Activated T-cell treated with anti-CD3 and anti-CD28 coated beads for 24 hours (primary cell): ENCODE measurements at places on chromosomes 5 and 9.

DNA sequence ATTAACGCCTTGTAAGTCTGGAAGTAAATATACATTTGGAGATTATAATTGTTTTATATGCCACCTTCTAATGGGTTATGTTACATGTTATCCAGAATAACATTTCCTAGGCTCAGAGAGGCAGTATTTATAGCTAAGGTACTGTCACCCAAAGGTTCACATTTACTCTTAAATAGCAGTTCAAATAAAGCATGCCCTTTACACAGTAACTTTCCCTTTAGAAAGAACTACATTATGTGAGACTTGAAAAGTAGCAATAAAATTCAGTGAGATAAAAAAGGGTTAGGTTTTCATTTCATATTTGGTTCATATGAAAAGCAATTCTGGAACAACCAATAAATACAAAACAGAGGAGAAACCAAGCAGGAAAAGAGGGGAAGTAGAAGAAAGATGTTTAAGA lies 35.1 kb downstream of the SKIC3 start:
- no peak for DNase-seq

- no peak for DNase-seq
Measured at GRCh38 chr9:111298731-111299598, 31.1 kb downstream of the OR2K2 start.

GRCh38 chr5:149747141-149747832 lies 17.2 kb downstream of the PPARGC1B start:
- DNase-seq = no peak

DNA sequence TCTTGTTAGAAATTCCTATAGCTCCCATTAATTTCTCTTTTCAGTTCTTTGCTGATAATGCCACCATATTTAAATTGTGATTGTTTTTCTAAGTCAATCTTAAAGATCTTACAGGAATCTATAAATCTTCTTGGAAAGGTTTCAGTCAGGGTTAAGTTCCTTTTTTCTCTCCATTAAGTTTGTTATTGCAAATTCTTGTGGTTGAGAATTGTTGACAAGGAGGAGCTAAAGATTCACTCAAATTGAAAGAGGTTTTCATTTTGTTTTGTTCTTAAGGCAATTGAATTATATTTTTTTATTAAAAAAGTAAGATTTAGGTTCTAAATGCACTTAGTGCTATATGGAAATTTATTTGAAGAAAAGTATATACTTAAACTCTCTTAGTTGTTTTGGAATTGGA lies 213.4 kb downstream of the PRR16 start:
- DNase-seq = no peak

DNA sequence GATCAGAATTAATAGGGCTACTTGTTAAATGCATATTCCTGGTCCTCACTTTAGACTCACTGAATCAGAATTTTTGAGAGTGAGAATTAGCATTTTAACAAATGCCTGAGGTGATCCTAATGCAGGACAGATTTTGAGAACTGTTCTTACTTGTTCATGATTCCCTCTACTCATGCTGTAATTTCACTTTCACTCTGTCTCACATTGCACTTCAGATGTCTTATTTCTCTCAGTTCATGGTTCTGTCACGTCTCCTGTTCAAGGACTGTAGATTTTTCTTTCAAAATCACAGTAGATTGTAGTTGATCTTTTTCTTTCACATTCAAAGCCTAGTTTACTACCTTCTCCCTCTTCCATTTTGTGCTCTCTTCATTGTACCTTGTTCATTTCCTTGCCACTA lies 54.3 kb downstream of the ADGRV1 start:
- no peak for DNase-seq

DNA sequence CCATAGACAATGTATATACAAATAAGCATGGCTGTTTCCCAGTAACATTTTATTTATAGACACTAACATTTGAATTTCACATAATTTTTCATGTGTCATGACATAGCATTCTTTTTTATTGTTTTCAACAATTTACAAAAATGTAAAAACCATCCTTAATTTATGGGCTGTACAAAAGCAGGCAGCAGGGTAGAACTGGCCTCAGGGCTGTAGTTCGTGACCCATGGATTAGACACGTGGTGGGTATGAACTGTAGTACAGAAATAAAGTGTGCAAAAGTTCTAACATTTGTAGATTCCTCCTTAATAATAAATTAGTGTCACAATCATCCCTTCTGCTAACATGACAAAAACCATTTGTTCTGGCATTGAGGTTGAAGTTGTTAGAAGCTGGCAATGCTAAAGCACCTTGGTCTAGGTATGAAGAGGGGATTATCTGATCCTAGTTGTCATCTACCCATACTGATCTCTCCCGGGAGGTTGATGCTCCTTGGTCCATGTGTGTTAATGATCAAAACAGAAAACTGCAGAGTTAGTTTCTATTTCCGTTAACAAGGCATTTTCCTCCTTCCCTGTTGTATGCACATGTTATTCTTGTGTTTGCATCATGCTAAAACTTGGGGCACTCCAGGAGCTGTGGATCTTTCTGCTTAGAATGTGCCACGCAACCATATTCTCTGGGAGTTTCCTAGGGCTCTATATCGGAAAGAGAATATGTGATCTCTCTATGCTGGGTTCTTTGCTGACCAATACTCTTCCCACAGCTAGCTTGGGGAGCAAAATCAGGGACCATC lies 917.6 kb downstream of the TLE1 start:
- no peak for DNase-seq

DNA sequence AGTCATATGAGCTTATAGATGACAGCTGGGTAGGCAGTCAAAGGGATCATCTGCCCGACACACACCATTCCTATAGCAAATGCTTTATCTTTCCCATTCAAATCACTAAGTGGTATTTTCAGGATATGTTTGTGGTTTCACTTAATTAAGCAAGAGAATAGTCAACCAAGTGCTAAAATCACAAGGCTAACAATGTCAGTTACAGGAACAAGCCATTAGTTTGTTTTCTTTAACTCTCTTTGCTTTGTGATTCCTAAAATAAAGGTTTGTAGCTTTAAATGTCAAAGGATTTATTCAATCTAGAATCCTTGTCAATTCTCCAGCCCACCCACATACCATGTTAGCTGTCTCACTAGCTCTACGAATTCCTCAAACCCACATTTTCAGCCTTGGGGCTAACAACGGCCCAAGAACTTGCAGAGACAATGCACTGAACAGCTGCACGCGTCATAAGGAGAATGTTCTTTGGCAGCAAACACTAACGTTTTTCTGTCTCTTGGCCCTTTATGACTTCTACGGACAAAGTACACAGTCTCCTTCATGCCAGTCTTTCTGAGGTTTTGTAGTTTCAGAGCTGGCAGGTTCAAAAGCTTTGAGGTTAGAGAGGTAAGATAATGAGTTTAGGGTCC lies 56.6 kb downstream of the ELAVL2 start:
- DNase-seq = no peak

DNA sequence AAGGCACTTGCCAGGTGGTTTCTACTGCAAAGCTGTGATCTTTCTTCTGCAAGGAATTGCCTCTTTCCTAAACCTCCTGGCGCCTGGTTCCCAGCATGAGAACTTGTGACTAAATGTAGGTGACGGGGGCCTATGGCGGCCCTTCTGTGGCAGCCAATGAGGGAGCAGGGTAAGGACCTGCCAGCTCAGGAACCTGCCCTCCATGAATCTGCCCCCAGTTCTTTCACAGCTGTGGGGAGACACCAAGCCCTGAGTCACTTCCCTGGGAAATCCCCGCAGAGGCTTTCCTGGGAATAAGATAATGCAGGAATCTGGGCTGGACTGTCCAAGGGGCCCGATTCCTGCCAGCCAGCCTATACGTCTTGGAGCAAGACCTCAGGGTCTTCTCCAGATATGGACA lies 56.7 kb upstream of the CTNNA1 start:
- DNase-seq = no peak

GRCh38 chr5:126513703-126514102 lies 81.3 kb downstream of the ALDH7A1 start:
- no peak for DNase-seq

GRCh38 chr5:14171621-14172020 lies 28.5 kb downstream of the TRIO start:
- DNase-seq = no peak

DNA sequence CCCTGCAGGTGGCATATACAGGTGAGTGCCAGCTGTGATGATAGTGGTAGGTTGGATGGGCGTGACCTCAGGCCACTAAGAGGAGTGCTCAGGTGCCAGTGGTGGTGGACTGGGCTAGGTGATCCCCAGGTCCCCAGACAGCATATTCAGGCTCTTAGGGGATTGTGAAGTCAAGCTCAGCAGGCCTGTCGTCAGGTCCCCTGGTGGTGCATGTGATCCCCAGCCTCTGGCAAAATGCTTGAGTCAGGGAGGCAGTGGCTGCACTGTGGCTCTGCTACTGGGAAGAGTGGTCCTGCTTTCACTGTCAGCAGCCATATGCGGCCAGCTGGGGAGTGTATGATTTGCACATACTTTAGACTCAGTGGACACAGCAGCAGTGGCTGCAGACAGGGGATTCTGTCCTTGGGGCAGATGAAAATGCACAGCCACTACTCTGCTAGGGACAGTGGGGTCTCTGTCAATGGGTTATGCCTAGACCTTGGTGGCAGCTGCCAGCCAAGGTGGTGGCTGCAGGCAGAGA lies 31.6 kb upstream of the CTSL start:
- DNase-seq = no peak

GRCh38 chr5:113122053-113122452 lies 145.5 kb downstream of the DCP2 start:
- no peak for DNase-seq

DNA sequence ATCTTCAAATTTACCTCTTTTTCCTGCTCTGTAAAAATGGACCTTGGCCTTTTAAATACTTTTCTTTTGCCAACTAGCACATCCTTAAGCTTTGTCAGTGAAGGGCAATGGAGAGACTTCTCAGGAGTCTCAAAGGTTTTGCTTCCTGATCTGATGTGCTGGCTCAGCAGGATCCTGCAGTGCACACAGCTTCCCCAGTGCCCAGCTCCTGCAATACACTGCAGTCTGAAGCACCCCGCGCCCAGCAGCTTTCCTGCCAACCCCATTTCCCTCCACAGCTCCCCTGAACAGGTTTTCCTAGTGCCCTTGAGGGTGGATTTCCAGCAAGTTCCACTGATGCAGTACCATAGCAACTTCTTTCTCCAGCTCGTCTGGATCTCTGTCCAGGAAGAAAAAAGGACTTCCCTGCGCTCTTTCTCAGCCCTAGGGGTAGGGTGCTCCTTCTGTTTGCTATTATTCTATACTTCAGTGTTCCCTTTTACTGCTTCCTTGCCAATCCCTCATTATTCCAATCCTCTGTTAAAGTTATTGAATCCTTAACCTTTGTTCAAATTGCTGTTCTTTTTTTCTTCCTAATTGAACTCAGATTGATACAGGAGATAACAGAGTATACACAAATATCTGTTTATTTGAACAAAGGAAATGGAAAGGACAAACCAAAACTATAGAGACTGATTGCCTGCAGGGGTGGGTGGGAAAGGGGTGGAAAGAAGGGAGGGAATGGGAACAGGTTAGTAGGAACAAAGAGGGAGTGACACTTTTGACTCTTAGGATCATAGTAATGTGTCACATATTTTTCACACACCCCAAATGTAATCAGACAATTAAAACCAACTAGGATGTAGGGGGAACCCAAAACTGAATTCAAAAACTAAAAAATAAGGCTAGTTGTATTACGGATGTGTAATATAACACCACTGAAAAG lies 8.5 kb downstream of the SNAPC3 start:
- no peak for DNase-seq

DNA sequence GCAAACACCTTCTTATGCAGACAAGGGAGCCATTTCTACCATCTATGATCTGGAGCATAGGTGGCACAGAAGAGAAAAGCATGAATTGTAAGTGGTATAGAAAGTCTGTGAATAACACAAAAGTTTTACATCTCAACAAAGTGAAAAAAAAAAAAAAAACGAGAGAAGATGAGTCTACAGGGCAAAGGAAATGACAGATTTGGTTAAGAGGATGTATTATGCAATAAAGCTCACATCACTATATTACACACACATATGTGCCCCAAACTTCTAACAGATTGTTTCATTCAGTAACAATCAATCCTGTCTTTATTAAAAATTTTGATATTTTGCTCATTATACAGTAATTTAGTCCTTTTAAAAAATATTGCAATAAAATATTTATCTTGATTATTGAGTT lies 49.8 kb downstream of the CERT1 start:
- no peak for DNase-seq

DNA sequence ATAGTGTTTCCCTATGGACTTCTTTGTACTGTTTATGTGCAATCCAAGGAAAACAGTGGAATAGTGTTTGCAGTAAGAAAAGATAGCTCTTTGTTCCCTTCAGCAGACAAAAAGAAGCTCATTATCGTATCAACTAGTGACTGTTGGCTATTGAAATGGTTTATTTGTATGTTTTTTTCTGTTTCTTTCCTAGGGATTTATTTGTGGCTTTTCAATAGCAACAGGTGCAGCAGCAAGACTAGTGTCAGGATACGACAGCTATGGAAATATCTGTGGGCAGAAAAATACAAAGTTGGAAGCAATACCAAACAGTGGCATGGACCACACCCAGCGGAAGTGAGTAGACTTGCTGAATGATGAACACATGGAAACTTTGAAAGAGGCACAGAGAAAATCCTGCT lies 65.1 kb downstream of the SLC44A1 start:
- DNase-seq = no peak

- no peak for DNase-seq
Measured at GRCh38 chr5:36590513-36591286, 15.7 kb upstream of the SLC1A3 start.

GRCh38 chr9:112703304-112703703 lies 14.6 kb downstream of the INIP start:
- DNase-seq = no peak

DNA sequence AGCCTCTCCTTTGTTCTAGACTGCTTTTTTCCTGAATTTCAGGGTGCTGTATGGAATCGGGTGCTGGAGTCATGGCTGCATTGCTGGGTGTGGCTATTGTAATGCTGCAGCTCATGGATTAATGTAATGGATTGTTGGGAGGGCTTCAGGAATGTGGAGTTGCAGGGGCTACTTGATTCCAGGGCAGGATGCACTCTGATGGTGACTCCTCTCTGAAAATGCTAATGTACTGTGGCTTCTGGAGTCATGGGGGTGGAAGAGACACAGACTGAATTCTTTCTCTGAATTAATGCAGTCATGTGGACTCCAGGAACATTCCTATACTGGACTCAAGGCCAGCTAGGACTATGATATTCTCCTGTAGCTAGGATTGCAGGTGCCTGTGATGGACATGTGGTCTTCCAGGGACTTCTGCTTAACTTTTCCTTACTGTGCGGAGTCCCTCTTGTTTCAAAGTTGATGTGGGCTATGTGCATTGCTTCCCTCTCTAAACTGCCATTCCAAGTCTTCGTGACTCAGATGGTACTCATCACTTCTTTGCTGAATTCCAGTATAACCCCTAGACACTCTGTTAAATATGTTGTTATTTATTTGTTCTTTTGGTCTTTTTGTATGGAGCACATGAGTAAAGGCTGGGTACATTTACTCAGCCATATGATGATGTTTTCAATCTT lies 396.2 kb downstream of the KCTD16 start:
- DNase-seq = no peak
